ENCODE measurements at places on chromosomes 12 and 14.

GRCh38 chr12:131309700-131310099 lies 356.0 kb downstream of the ADGRD1 start:
- DNase-seq = no peak

- peak; percentile 60 for DNase-seq
These were observed 3.0 kb upstream of the ZC3H14 start for GRCh38 chr14:88559852-88560251.

- DNase-seq = peak; percentile 63
These were observed 324 bp downstream of the POLE start for GRCh38 chr12:132686825-132687210.

- DNase-seq = peak; percentile 50
These were observed at the start of gene ASCL1 for GRCh38 chr12:102957339-102958050. TSS of gene ASCL1 (plus strand) at chr12:102957674. CDS start at chr12:102958245, 571 bp downstream.

DNA sequence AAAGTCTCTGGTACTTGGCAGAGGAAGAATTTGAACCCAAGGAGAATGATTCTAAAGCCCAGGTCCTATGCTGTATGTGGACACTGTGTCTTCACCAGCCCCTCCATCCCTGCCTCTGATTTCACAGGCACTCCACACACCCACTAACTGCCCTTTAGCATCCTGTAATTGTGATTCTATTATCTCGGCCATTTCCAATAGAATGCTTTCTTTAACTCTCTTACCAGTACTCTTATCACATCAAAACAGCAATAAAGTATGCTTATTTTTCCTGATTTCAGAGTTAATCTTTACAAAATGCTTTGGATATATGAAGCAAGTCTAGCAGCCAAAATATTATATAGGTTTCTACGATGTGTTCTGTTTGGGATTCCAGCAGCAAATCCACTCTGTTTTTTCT lies 37.9 kb upstream of the BTG1 start:
- DNase-seq = no peak

GRCh38 chr12:131122631-131123030 lies 168.9 kb downstream of the ADGRD1 start:
- DNase-seq = no peak

DNA sequence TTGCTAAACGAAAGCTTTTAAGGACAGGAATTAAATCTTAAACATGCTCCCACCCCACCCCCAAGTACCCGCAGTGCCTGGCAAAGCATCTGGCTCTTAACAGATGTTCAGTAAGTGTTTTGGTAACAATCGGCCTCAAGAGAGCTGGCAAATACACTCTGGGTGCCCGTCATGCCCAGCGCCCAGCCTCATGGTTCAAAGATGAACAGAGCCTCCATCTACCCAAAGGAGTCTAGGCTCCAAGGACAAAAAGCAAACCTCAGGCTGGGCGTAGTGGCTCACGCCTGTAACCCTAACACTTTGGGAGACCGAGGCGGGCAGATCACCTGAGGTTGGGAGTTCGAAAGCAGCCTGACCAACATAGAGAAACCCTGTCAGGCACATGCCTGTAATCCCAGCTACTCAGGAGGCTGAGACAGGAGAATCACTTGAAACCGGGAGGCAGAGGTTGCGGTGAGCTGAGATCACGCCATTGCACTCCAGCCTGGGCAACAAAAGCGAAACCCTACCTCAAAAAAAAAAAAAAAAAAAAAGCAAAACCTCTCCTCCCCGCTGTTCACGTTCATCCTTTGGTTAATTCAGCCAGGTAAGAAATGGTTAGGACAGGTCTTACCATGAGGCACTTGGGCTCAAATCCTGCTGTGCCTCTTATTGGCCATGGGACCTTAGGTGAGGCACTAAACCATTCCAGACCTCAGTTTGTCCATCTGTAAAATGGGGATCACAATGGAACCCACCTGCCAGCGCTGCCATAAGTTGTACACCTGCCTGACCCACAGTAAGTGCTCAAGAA lies 151.3 kb downstream of the BCL11B start:
- no peak for DNase-seq

DNA sequence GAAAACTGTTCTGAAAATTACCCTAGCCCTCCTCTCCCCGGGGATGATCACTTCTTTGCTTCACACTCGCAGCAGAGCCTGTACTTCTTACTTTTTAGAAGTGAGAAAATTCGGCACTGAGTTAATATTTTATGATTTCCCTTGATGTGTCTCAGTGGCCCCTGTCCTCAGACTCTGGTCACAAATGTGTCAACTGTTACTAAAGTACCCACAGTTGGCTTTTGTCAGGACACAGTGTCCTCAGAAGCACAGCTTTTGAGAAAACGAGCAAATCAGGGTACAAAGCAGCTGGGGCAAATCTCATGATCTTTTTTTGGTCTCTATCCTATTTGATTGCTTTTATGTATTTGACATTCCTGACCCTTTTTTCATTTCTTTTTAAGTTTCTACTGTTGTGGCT lies 142.5 kb downstream of the SYNE2 start:
- no peak for DNase-seq

GRCh38 chr12:9606736-9607372 lies 862 bp downstream of the KLRB1 start:
- DNase-seq = no peak
